ENCODE measurements at places on chromosomes 13 and 19.

DNA sequence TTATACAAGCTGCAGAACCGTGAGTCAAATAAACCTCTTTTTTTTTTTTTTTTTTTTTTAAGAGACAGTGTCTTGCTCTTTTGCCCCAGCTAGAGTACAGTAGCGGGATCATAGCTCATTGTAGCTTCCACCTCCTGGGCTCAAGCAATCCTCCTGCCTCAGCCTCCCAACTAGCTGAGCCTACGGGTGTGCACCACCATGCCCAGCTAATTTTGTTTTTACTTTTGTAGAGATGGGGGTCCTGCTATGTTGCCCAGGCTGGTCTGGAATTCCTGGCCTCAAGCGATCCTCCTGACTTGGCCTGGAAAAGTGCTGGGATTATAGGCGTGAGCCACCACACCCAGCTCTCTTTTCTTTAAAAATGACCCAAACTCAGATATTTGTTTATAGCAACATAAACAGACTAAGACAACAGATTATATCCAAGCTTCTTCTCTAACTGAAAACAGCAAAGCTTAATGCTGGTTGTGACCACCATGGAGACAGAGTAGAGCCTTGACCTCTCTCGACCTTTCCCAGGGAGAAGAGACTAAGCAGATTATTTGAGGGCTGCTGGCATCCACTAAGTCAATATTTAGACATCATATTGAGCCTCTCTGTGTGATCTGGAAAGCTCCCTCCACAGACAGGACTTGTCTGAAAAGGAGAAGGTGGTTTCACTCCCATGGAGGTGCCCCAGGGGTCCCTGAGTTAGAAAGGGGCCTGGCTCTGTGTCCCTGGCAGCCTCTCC, 150.0 kb downstream of the KCTD15 start:
- no peak for DNase-seq

- no peak for DNase-seq
These were observed 12.7 kb downstream of the EHD2 start for GRCh38 chr19:47725759-47726401.

DNA sequence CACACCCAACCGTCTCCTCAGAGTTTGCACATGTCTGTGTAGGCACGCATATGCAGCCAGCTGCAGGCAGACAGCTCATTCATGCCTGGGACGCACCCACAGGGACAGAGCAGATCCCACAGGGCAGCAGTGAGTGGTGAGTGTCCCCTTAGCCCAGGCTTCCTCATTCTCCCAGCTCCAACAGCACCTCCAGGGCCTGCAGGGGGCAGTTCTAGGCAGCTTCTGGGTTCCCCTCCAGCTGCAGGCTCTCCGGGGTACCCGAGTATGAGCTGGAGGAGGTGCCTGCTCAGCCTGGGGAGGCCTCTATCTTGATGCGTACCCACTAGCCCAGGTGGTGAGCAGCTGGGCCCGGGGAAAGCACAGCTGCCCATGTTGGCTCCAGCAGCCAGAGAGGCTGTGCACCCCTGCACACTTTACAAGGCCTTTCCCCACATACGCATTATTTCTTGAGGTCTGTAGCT, 1.3 kb upstream of the SHANK1 start:
- DNase-seq: no peak

DNA sequence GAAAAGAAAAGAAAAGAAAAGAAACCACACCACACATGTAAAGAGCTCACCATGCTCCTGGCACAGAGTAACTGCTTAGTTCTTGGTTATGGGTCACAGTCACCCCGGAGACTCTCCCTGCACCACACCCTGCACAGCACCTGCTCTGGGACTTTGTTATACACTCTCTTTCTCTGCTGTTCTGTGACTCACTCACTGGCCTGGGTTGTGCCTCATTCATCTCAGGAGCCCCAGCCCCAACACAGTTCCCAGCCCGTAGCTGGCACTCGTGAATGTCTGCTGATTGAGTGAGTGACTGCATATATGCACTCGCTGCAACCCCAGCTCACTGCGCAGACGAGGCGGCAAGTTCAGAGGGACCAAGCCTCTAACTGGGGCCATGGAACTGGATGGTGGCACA, 22.9 kb upstream of the ZNF507 start:
- no peak for DNase-seq

DNA sequence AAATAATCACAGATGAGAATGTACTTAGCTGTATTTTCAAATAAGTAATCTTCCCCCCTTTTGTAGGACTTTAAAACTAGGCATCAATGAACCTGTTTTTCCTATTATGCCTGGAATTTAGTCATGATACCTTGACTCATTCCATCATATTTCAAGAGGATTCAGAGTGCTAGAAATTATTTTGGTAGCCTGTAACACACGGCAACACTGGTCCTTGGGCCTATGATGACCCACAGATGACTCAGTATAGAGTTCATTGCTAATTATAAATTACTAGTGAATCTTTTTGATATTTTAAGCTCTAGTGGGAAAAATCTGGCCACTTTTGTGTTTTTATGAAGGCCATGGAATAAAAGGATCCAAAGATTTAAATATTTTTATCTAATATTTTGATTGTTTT, 26.0 kb upstream of the GARRE1 start:
- no peak for DNase-seq

DNA sequence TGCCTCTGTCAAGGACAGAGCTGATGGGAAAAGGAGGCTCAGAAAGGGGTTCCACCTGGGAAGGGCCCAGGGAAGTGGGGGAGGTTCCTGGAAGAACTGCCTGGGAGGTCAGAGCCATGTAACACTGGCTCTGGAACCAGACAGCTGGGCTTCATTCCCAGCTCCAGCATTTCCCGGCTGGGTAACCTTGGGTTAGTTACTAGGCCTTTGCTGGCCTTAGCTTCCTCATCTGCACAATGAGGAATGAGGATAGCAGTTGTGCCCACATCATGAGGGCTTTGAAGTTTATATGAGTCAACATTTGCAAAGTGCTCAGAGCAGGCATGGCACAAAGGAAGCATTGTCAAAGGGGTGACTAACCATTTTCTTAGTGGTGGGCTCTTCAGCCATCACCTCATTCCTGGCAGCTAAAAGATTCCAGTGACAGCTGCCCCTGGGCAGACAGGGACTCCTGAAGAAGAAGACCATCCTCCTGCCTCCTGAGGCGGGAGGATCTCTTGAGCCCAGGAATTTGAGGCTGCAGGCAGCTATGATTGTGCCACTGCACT, 1.7 kb upstream of the DNAJB1 start:
- DNase-seq: no peak

DNA sequence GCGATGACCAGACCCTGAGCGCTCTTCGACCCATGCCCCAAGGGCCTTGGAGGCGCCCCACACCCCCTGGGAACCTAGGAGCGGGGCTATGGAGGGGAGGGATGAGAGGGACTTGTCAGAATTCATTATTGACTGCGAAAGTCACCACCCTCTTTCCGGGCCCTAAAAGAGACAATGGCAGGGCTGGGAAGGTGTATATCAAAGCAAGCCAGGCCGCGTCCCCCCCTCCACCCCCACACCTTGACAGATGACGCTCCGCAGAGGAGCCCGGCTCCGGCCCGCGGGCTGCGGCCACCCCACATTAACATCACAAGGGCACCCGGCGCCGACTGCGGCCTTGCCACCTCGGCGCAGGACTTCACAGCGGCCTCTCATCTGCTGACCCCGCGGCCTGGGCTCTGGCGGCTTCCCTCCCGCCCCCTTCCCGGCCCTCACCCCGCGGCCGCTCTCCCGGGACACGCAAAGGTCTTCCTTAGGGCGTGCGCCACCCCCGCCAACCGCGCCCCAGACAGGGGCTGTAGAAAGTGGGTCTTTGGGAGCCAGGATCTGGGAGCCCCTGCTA, 2.4 kb downstream of the CDX2 start:
- no peak for DNase-seq

GRCh38 chr13:42106998-42107397, 58.5 kb downstream of the DGKH start:
- no peak for DNase-seq

GRCh38 chr13:87042946-87043345, 628.2 kb upstream of the SLITRK5 start:
- no peak for DNase-seq

DNA sequence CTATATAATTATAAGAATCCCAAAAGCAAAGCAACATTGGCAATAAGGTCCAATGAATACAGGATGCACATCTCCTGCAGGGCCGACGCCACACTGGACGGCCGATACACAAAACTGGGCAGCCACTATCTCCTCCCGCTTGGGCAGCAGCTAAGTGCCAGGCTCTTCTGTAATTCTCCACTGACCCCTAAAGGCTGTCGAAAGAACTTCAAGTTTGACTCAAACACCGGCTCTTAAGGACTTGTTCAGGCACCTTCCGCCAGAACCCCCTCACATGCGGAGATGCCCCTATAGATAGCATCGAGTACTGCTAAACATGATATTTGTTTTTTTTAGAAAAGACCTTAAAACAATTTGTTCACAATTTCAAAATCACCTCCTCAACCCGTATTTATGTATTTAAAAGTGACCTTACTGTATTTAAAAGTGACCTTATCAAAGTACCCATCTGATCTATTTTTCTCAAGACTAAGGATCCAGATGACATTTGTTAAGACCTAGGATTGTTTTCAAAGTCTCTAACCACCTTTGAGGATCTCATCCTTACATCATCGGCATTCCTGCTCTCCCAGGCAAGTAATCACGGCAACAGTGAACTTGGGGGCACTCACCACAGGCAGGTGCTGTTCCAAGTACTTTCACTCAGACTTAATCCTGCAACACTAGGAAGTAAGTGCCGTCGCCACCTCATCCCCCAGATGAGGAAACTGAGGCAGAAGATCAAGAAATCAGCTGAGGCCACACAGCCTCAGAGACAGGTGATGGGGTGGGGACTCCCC, 77.8 kb downstream of the TUBGCP3 start:
- DNase-seq: no peak

DNA sequence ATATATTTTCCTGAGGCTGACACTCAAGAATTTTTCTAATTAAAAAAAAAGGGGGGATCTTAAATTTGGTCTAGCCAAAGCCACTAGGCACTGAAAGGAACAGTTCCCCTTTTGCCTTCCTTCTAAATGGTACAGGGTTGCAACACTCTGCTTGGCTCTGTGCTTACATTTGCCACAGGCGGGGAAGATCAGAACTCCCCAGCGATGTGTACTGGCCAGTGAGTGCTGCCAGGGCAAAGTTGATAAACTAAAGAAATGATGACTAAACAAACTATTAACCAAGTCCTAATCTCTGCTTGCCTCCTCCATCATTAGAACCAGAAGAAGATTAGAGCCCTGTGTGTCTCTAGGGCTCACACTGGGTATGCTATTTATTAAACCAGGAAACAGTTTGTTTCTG, 75.3 kb upstream of the SCEL start:
- DNase-seq: no peak

- DNase-seq: no peak
These were observed 6.4 kb downstream of the DOHH start for GRCh38 chr19:3494051-3494450.

GRCh38 chr19:12913011-12913561, 6.0 kb downstream of the SYCE2 start:
- DNase-seq: no peak

DNA sequence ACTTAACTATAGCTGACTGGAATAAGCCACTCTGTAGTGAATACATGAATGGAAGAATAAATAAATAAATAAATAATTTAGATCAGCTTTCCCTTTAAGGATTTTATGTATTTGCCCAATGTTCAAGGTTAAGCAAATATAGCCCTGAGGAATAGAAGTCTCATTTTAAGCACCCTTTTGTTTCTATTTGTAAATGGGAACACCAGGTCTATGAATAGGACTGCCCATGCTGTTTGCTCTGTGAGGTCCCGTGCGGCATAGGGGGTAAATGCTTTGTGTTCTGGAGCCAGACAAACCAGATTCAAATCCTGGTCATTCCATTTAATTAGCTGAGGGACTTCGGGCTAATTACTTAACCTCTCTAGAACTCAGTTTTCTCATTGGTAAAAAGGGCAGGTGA, 29.3 kb downstream of the CBY2 start:
- DNase-seq: no peak

DNA sequence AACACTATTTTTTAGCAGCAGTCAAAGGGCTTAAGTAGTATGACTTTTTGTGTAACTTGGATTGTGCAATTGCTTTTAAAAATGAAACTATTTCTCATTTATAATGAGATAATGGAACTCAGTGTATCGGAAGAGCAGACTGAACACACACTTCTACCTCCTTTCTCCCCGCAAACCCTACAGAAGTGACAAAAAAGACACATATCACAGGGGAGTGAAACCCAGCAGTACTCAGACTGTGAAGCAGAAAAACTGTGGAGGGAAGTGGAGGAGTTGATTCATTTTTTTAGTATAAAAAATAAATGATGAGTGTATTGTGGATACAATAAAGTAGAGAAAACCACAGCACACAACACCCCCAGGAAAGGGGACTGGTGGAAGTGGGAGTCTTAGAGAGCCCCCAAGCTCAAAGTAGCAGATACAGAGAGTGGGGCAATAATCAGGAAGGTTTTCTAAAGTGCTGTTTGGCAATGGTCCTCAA, 9.7 kb downstream of the LPAR6 start:
- no peak for DNase-seq

- DNase-seq: no peak
These were observed 8.4 kb downstream of the NPHS1 start for GRCh38 chr19:35843676-35844481.

DNA sequence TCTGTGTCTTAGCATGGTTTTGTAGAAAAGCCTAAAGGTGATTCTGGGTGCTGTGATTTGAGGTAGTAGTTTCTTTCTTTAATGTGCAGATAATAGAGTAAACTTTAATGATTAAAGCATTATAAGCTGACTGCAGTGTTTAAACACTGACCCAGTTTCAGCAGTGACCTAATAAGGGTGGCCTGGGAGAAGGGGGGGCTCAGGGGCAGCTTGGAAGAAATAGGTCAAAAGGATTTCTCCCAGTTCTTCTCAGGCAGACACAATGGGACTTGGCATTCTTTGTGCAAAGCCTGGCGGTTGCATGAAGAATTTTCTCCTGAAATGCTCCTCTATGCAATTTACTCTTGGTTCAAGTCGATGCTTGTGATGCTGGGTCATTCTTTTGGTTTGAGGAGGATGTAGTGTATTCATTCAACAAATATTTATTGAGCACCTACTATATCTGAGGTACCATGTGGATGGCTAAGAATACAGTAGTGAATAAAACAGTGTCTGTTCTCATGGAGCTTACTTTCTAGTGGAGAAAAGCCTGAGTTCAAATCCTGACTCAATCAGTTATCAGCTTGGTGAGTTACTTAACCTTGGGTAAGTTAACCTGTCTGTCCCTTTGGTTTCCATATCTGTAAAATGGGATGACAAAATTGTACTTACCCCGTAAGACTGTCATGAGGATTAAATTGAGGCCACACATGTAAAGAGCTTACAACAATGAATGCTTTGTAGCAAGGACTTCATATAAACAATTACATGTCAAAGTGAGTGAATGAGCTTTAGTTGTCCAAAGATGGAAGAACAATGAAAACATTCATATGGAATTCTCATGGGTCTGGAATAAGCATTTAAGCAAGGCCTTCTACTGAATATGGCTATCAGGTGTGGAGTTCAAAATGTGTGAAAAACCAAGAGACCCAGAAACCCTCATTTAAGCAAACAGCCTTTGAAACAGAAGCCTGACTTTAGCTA, 210.2 kb downstream of the KCNRG start:
- DNase-seq: no peak

GRCh38 chr13:93420206-93420605, 193.6 kb downstream of the GPC6 start:
- DNase-seq: no peak

All from stimulated activated CD8-positive, alpha-beta memory T cell treated with anti-CD3 and anti-CD28 coated beads, Interleukin-4, amount 100 ng/mL, for 4 hours (primary cell).